ENCODE measurements at places on chromosomes 6 and 20. TPM values are rescaled to one million over a fixed set of nuclear protein-coding genes. Genes with fewer than 3 reads are reported as not detected.

GRCh38 chr6:100614386-100614785 lies 149.7 kb upstream of the SIM1 start:
- no peak for DNase-seq
- peaks cover 10% of the 10 kb centered on the region for H3K4me1 ChIP-seq
- no peaks in the 10 kb centered on the region for H3K27me3 ChIP-seq
- H3K4me3 ChIP-seq: no peak overlapping the region
- peaks cover 3% of the 10 kb centered on the region for H3K36me3 ChIP-seq
- H3K27ac ChIP-seq: no peak overlapping the region

Gene FAM83C
- not detected for total RNA-seq

GRCh38 chr20:5096463-5096862 lies 23.3 kb downstream of the PCNA start:
- no peak for DNase-seq
- H3K4me1 ChIP-seq: 0 out of 2 replicates have a peak, but pooled peaks cover 4% of the 10 kb centered on the region
- H3K4me3 ChIP-seq: no peak overlapping the region

- H3K27ac ChIP-seq: no peak overlapping the region
- peaks cover 97% of the 10 kb centered on the region for H3K27me3 ChIP-seq
- H3K4me1 ChIP-seq: no peaks in the 10 kb centered on the region
- H3K36me3 ChIP-seq: no peaks in the 10 kb centered on the region
- no peak overlapping the region for H3K4me3 ChIP-seq
- DNase-seq: no peak
Observed at GRCh38 chr20:59158673-59159072, 4.9 kb upstream of the ZNF831 start.

Gene C6orf52
- 6.2 TPM for total RNA-seq

DNA sequence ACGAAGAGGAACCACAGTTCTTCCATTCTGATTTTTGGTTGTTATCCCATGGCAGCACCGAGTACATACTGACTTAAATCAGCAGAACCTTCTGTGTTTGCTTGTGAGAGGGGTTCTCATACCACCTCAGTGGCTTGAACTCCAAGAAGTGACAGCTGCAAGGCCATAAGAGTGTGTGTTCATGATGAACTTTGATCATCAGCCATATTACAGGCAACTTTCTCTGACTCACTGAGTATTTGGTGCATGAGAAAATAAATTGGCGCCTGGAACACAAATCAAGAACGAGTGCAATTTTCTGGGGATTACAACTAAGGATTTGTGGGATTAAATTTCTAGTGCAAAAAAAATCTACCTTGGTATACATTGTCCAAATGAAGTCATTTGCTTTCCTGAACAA lies 68.9 kb downstream of the CYP39A1 start:
- no peak for DNase-seq
- no peaks in the 10 kb centered on the region for H3K36me3 ChIP-seq
- peaks cover 7% of the 10 kb centered on the region for H3K4me1 ChIP-seq
- no peaks in the 10 kb centered on the region for H3K27me3 ChIP-seq

- H3K4me3 ChIP-seq: no peak overlapping the region
- no peak overlapping the region for H3K27ac ChIP-seq
- no peaks in the 10 kb centered on the region for H3K27me3 ChIP-seq
- H3K36me3 ChIP-seq: no peaks in the 10 kb centered on the region
- H3K4me1 ChIP-seq: peaks cover 11% of the 10 kb centered on the region
Observed at GRCh38 chr20:875115-875514, 41.0 kb downstream of the ANGPT4 start.

Gene SSTR4
- total RNA-seq: not detected

- no peaks in the 10 kb centered on the region for H3K4me1 ChIP-seq
- H3K36me3 ChIP-seq: no peaks in the 10 kb centered on the region
- no peak overlapping the region for H3K27ac ChIP-seq
- no peaks in the 10 kb centered on the region for H3K27me3 ChIP-seq
- no peak for DNase-seq
Observed at GRCh38 chr6:74073429-74073828, 377.4 kb downstream of the CD109 start.

DNA sequence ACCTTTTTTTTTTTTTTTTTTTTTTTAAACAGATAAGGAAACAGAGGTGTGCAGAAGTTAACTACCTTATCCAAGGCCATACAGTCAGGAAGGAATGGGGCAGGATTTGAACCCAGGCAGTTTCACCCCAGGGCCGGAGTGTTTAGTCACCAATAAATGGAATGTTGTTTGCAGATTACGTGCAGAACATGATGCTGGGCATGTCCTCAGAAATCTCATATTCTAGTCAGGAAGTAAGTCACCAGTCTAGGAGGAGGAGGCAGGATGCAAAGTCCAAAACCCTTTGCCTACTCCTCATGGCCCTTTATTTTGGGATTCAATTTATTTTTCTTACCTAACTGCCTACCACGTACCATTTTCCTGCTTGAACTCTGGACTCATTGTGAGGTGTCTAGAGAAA lies 57.1 kb upstream of the LRRC1 start:
- DNase-seq: no peak
- H3K27ac ChIP-seq: no peak overlapping the region
- peaks cover 32% of the 10 kb centered on the region for H3K4me1 ChIP-seq
- no peak overlapping the region for H3K4me3 ChIP-seq

DNA sequence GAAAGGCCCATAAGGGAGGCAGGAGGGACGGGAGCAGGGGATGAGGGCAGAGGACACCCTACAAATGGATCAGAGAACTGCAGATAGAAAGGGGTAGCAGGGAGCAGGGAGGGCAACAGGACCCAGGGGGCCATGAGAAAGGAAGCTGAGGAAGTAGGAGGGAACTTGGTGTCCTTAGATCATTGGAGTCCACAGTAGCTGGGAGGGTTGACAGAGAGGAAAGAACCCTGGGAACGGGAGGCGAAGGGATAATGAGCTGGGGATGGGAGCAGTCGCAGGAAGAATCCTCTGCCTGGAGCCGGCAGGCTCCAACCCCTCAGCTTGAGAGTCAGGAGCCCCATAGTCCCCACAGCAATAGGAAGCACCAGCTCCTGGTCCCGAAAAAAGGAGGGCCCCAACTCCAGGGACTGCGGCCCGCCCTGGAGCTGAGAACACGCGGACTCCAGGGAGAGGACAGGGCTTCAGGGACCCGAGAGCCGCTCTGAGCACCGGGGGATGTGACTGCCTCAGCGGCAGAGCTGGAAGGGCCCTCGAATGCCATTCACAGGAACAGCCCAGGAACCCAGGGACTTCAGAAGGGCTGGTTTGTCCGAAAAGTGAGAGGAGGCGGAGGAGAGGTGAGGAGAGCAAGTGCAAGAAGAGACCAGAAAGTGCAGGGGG lies 32.7 kb downstream of the HLA-A start:
- H3K27ac ChIP-seq: no peak overlapping the region
- no peaks in the 10 kb centered on the region for H3K27me3 ChIP-seq
- no peak for DNase-seq

DNA sequence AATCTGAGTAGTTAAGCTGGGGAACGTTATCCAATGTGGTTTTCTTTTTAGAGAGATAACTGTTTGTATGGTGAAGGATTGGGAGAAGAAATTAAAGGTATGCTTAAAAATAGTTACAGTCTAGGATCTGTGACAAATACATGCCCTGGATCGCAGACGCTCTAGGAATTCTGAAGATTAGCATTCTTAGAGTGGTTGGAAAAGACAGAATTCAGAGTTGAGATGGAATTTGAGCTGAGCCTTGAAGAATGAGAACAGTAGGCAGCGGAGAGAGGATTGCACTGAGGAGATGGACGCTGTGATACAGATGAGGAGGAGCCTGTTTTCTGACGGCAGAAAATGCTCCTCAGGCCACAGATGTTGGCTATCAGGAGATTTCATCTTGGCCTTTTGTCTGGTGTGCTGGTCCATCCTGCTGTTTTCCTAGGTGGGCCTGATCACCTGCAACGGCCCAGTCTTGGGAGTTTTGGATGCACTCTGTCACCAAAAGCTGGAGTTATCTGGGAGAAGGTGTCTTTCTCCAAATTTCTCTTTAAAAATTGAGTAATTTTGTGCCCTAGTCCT lies 48.3 kb upstream of the KIF25 start:
- H3K36me3 ChIP-seq: peaks cover 23% of the 10 kb centered on the region
- no peak for DNase-seq
- H3K4me1 ChIP-seq: no peaks in the 10 kb centered on the region
- no peak overlapping the region for H3K27ac ChIP-seq
- H3K4me3 ChIP-seq: no peak overlapping the region

Gene DEFB124
- total RNA-seq: not detected

Gene STAU1
- total RNA-seq: 127 TPM

DNA sequence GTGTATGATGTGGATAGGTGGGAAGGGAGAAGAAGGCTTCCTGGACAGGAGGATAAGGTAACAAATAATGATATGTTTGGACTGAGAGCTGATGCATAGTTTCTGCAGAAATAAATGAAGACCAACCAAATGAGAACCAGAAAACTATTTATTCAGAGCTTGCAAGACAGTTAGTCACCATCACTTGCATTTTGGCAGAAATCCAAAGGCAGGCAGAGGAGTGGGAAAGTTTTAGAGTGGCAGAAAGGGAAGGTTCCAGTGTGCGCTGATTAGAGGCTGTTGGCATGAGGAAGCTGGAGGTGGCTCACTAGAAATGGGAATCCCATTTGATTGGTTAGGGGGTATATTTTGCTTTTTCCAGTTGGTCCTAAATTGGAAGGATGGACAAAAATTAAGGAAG lies 13.0 kb upstream of the F13A1 start:
- no peak overlapping the region for H3K27ac ChIP-seq
- DNase-seq: no peak
- no peaks in the 10 kb centered on the region for H3K36me3 ChIP-seq

- no peaks in the 10 kb centered on the region for H3K36me3 ChIP-seq
- H3K4me3 ChIP-seq: no peak overlapping the region
Observed at GRCh38 chr20:39259010-39259803, 297.1 kb downstream of the DHX35 start.

DNA sequence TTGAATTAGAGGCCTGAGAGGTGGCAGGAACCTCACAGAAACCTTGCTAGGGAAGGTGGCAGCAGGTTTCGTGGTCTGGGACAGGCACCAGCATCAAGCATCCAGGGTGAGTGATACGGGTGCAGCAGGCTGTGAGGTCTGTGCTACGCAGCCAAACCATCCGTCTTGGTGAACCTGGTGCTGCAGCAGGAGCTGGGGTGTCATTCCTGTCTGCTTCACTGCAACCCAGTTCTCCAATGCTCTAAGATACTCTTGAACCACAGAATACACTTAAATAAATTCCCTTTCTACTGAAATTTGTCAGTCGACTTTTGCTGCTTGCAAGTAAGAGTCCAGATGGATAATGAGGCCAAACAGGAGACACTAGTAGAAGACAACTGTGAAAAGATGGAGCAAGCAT lies 9.7 kb upstream of the CBLN4 start:
- no peak overlapping the region for H3K27ac ChIP-seq
- H3K4me1 ChIP-seq: no peaks in the 10 kb centered on the region
- no peak for DNase-seq

DNA sequence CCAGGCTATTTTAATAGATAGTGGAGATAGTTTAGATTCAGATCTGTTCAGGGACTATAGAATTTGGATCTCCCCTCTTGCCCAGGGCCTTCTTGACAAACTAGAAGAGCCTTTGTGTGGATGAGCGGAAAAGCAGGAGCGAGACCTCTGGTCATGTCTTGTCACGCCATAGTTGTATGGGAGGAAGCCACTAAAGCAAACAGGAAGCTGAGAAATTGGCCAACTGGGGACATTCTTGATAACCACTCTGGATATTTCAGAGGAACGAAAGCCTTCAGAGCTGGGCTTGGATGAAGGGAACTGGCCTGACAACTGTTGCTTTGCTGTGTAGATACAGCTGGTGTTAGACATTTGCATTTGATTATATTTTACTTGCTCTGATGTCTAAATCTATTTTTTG lies 54.1 kb upstream of the EXOC2 start:
- no peak for DNase-seq
- no peaks in the 10 kb centered on the region for H3K36me3 ChIP-seq

GRCh38 chr6:169913096-169913638 lies 161.7 kb downstream of the ERMARD start:
- no peak for DNase-seq
- H3K27me3 ChIP-seq: peaks cover 64% of the 10 kb centered on the region
- H3K4me3 ChIP-seq: no peak overlapping the region
- H3K36me3 ChIP-seq: no peaks in the 10 kb centered on the region

DNA sequence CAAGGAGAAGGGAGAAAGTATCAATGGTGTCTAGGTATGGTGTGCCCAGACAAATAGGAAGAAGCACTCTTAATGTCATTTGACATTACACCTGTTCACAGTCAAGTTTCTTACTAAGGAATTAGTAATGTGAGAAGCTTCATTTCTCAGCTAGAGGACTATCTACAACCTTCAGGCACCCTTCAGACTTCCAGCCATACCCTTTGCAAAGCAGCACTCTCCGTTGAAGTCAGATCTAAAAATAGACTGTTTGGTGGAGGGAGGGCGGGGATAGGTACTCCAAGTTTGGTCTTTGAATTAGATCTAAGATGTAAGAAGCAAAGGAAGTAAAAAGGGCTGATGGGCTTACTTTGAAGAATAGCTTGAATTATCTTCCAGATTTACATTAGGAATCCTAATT lies 311.1 kb downstream of the SLC35F1 start:
- no peaks in the 10 kb centered on the region for H3K27me3 ChIP-seq
- no peaks in the 10 kb centered on the region for H3K36me3 ChIP-seq
- H3K27ac ChIP-seq: no peak overlapping the region
- DNase-seq: no peak
- no peak overlapping the region for H3K4me3 ChIP-seq

DNA sequence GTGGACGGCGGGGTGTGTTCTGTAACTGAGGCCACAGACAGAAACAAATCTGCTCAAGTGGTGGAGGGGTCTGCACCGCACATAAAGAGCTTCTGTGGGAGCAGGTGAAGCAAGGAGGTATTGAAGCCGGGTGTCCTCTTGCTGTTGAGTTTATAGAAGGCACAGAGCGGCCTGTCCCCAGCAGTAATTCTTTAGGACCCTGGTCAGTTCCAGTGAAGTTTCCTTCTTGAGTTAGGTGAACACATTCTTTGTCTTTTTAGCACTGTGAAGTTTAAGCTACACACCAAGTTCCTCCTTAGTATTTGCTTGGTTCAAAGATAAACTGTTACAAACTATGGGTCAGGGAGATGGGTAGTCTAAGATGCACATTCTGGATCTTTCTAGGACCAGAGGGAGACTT lies 6.1 kb downstream of the PRDM1 start:
- H3K4me1 ChIP-seq: peaks cover 24% of the 10 kb centered on the region
- H3K27me3 ChIP-seq: no peaks in the 10 kb centered on the region
- no peak overlapping the region for H3K27ac ChIP-seq
- H3K36me3 ChIP-seq: no peaks in the 10 kb centered on the region
- DNase-seq: no peak
- H3K4me3 ChIP-seq: no peak overlapping the region

- DNase-seq: no peak
- no peak overlapping the region for H3K4me3 ChIP-seq
- H3K27me3 ChIP-seq: no peaks in the 10 kb centered on the region
- H3K4me1 ChIP-seq: peaks cover 12% of the 10 kb centered on the region
- no peaks in the 10 kb centered on the region for H3K36me3 ChIP-seq
Observed at GRCh38 chr6:107144014-107144413, 28.7 kb upstream of the BEND3 start.

Data from PC-9 (cell line).